Bone marrow (tissue), 2 donors: ENCODE measurements at places on chromosomes 6 and 20.
A peak's percentile ranks its signal among the peaks of the same experiment; 100 is the strongest.

DNA sequence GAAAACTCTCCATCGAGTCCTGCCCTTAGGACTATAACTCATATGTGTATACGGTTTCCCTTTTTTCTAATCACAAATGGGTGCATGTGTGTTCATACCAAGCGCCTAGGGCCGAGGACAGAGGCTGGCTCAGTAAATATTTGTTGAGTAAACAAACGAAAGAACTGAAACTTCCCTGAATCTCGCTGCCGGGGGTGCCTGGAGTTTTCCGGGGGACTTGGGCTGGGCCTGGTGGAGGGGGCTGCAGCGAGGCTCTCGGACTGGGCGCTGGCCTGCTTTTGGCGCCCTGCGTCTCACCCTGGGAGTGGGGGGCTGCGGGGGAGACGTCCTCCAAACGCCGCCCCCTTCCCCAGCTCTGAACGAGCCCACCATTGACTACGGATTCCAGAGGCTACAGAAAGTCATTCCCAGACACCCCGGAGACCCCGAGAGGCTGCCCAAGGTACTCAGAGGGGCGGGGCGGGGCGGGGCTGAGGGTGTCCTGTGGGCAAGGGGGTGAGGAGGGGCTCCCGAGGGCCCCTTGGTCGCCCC, 49.0 kb downstream of the CPXM1 start:
- DNase-seq = no peak

- DNase-seq = no peak
These were observed 869.8 kb upstream of the EPHA7 start for GRCh38 chr6:94289131-94289530.

DNA sequence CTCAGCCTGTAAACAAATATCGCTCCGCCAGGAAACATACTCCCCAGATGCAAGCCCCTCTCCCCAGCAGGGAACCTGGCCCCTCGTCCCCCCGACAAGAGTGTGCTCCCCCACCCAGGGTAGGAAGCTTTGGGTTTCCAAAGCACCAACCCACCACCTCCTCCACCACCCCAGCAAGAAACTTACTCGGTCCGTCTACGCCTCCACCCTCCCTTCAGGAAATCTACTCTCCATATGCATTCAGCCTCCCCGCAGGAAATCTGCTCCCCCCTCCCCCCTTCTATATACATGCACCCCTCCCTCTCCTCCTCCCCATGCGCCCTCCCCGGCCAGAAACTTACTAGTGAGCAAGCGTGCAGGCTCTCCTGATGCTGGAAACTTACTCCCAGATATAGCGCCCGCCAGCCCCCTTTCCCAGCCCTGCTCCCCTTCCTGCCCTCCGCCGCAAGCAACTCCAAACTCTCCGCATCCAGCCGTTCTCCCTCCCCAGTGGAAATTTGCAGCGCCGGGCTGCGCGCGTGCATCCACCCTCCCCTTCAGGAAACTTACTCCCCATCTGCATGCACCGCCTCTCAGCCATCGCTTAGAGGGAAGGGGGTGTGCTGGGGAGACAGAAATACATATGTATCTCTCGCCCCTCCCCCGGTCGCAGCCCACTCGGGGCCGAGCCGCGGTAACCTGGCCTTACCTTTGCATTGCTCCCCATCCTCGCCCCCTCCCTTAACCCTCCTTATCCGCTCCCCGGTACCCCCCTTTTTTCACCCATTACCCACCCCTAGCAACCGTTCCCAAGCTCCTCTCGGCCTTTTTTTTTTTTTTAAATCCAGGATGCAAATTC, at the start of gene TRERF1:
TRERF1 (minus strand) TSS at position 594 of the 838 bp plus-strand sequence. CDS start 182,336 bp downstream, outside the sequence.
- DNase-seq = peak; percentile 49

GRCh38 chr20:57426271-57426689, 35.1 kb downstream of the RBM38 start:
- DNase-seq = no peak

DNA sequence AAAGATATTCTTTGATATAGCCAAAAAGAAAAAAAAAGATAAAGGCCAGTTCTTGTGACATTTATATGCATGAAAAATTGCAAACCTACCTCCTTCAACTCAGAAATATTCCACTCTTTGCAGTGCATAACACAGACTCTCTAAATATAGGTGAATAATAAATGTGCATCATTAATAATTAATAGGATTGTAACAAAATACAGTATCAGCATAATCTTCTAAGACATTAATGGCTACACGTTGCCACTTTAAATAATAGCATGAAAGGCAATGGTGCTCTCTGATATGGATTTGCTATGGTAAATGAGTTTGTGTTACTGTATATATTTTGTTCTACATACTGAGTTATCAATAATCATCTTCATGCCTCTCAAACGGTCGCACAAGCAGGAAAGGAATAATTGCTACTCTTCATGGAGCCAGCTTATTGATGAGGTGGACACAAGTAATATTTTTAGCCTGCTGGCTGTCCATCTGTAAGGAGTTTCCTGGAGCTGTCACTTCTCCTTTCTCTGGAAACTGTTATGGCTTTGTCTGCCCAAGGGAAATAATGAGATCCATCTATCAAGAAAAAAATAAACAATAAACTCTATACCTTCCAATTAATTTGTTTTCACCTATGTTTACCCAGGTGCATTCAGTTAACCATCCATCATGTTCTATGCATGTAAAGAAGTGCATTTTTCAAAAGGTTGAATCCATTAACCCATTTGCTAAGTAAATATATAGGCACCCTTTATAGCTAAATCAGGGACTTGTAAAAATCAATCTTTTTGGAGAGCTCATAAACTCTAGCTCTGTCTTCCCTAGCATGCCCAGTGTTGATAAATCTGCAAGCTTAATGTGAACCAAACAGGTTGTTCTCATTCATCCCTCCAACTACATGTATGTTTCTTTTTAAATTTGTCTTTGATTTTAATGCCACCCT, 253.0 kb downstream of the NKAIN2 start:
- DNase-seq = no peak

- DNase-seq = no peak
These were observed 215.0 kb upstream of the MARCKS start for GRCh38 chr6:113642001-113642713.

- DNase-seq = peak; percentile 9
These were observed 85.1 kb downstream of the EDN3 start for GRCh38 chr20:59385480-59385879.

DNA sequence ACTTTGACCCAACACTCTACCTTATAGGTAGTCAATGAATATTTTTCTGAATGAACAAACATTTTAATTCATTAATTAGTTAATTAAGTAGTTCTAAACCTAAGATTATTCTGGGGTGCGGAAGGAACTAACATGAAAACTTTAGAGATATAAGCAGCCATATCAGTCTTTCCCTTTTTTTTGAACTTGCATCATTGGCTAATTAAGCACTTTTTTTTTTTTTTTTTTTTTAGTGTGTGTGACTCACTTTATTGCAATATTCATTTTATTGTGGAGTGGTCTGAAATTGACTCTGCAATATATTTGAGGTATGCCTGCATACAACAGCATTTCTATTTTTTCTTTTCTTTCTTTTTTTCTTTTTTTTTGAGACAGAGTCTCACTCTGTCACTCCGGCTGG, 21.8 kb upstream of the AMD1 start:
- no peak for DNase-seq

GRCh38 chr6:51960419-51960818, 127.0 kb downstream of the PKHD1 start:
- no peak for DNase-seq

DNA sequence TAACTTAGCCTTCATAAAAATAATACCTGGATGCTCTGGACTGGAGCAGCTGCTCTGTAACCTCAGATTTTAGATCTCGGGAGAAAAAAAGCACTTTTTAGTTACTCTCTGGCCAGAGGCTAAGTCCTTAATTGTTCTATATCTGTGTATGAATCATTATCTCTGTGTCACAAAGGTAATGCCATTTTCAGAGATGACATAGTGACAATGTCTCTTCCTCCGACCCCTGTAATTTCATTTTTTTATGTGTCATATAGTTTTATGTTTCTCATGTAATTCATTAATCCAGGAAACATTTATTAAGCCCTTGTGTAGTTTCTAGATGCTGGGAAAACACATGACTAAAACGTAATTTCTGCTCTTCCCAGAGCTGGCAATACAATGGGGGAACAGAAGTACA, 55.6 kb downstream of the SENP6 start:
- DNase-seq = no peak

GRCh38 chr6:80618953-80619352, 512.5 kb downstream of the BCKDHB start:
- no peak for DNase-seq

- no peak for DNase-seq
These were observed 134.4 kb downstream of the OR2B2 start for GRCh38 chr6:27777614-27778355.

DNA sequence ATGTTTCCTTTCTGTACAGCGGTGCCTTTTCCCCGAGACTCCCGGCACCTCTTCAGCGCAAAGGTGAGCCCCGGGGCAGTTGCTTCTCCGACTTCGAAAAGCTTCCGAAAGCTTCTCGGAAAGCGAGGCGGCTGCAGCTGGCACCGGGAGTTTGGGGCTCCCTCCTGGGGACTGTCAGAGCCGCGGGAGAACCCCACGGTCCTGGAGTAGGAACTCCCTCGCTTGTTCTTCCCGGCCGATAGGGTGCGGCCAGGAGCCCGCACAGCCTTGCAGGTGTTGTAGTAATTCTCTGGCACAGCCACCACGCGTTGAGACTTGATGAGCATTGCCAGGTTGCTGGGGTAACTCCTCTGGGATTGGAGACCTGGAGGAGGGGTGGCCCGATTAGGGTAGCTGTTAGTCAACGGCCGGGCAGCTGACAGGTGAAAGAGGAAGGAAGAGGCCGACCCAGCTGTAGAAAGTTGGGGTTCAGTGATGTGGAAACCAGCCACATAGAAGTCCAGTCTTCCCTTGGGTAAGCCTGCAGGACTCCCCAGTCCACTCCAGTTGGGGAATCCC, 721 bp downstream of the KDM1B start:
- DNase-seq = no peak

DNA sequence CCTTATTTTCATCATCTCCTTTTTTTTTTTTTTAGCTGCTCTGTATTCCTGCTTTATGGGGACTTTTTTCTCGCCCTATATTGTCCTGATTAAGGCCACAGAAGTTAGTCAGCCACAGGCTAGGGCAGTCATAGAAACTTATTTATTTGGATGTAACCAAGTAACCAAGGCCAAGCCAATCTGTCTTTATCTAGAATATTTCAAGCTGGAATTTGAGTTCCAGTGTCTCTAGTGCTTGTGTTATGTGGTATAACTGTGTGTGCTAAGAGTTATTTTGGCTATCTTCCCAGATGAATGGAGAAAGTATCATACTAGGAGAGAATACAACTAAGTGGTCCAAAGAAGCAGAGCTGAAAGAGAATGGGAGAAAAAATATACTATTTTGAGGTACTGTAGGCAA, 751.5 kb downstream of the CBLN4 start:
- DNase-seq = no peak
